ENCODE measurements at places on chromosomes 5 and 9.

GRCh38 chr9:121289772-121290370 is 21.9 kb downstream of the GSN start:
- no peak for DNase-seq

DNA sequence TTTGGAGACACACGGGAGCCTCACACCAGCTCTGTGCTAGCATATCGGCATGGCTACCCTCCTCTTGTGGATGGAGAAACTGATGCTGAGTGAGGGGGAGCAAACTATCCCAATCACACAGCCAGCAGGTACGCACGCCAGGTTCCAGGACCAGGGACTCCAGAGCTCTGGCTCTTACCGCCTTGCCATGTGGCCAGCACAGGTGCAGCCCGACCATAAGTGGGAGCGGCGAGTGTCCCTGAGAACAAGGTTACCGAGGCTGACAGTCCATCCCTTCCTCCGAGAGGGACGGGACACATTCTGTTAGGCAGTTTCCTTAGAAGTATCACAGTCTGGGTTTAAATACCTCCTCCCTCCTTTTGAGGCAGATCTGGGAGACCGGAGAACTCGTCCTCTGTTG is 86.0 kb downstream of the PAX5 start:
- DNase-seq = no peak

DNA sequence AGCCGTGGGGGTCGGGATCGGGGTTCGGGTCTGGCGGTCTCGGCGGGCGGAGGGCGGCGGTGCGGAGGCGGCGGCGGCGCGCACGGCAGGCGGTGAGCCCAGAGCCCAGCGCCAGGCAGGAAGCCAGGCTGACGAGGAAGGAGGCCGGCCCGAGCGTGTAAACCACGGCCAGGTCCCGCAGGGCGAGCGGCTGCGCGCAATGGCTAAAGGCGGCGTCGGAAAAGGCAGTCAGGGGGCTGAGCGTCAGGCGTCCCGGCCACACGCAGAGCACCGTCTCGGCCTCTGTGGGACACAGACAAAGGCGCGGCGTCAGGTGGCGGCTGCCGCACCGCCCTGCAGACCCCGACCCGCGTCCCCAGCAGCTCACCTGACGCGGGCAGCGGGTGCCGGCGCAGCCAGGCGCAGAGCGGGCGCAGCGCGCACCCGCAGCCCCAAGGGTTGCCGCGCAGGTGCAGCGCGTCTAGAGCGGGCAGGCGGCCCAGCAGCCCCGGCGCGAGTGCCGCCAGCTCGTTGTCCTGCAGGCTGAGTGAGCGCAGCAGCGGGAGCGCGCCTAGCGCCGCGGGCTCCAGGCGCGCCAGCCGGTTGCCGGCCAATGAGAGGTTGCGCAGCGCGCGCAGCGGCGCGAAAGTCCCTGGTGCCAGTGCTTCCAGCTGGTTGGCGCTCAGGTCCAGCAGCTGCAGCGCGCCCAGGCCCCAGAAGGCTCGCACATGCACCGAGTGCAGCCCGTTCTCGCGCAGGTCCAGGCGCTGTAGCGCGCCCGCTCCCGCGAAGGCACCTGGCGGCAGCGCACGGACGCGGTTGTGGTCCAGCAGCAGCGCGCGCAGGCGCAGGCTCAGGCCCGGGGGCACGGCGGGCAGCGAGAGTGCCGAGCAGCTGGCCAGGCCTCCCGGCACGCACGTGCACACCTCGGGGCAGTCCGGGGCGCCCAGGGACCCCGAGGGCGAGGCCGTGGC is 671 bp downstream of the LRRC26 start:
- peak; percentile 24 for DNase-seq

- DNase-seq = no peak
These were observed 310.2 kb upstream of the CTNND2 start for GRCh38 chr5:12214267-12215015.

DNA sequence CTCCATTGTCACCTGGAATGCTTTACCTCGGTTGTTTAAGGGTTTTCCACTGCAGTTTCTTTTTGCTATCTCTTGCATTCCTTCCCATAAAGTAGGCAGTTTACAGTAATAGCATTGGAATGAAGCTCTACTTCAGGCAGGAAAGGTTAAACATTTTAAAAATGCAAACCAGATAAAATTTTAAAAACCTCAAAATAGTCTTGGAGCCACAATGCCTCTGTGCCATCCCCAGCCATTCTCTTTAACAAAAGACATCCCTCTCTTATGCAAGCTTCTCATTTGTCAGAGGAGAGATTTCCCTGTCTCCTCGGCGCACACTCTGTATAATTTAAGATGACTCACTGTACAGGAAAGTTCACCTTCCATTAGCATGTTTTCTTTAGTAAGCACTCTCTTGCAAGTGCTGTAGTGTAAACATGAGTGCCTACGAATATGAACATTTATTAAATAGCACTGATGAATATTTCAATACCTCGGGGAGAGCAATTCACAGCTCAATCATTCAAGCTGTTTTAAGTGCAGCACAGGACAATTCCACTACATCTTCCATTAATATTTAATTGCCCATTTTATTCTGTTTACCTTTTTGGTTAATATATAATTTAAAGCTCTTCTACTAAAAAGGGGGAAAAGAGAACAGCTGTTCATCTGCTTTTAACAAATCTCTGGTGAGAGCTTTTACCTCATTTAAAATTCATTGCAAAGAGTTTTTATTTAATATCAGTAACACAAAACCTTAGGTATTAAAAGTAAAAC is 343.6 kb downstream of the SPATA31D1 start:
- DNase-seq = no peak

DNA sequence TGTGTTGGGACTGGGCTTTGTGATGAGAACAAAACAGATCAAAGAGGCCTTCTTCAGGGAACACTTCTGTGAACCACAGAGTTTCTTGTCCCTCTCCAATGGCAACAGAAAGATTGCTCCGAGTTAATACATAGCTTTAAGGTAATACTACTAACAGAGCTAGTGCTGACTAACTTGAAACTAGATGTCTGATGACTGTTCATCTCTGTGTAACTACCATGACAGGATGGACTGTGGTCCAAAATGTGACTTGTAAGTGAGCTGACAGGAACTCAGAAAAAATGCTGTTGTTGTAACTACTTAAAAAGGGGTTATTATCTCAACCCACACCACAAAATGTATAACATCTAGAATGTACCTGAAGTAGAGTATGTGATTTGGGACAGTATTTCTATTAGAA is 630.2 kb upstream of the DMAC1 start:
- no peak for DNase-seq

DNA sequence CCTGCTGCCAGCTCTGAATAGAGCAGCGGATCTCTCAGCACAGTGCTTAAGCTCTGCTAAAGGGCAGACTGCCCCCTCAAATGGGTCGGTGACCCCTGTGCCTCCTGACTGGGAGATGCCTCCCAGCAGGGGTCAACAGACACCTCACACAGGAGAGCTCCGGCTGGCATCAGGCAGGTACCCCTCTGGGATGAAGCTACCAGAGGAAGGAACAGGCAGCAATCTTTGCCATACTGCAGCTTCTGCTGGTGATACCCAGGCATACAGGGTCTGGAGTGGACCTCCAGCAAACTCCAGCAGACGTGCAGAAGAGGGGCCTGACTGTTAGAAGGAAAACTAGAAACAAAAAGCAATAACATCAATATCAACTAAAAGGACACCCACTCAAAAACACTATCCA is 131.6 kb downstream of the TMEM232 start:
- no peak for DNase-seq

DNA sequence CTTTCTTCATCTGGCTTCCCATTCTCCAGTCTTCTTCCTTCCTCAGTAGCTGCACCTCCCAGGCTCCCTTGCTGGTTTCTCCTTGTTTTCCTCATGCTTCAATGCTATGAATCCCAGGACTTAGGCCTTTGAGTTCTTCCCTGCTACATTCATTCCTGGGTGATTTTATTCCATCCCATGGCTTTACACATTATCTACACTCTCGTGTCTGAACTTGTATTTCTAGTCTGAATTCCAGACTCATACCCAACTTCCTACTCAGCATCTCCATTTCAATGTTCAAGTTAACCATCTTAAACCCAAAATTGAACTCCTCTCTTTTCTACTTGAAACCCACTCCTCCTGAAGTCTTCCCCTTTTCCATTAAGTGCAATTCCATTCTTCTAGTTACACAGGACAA is 20.0 kb downstream of the SLC24A2 start:
- no peak for DNase-seq

GRCh38 chr9:72540348-72540873 is 19.0 kb downstream of the TMC1 start:
- DNase-seq = no peak

DNA sequence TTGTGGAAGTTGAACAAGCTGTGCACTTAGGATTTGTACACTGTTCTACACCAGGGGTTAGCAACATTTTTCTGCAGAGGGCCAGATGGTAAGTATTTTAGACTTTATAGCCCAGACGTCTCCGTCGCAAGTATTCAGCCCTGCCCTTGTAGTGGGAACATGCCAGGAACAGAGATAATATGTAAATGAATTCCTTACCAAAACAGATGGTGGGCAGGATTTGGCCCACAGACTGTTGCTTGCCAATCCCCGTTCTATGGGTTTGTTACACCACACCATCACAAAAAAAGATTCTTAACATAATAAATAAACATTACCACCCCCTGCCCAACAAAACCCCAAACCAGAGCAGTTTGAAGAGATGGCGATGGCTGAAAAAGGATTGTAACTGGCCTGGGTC is 74.3 kb downstream of the AMBP start:
- DNase-seq = no peak

DNA sequence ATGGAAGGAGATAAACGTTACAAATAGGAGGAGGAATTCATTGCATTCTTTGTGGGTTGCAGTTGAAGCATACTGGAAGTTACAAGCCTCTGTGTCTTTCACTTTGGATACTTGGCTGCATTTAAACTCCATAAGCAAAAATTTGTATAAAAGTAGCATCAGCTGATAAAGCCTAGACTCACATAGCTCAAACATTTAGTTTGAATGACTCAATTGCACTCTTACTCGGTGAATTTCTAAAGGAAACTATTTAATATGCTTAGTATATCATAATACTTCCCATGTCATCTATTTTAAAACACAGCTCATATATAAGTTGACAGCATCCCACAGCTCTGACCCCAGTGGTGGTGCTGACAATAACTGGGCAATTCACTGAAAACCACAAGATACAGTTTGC is 596.6 kb upstream of the ZNF608 start:
- DNase-seq = no peak

DNA sequence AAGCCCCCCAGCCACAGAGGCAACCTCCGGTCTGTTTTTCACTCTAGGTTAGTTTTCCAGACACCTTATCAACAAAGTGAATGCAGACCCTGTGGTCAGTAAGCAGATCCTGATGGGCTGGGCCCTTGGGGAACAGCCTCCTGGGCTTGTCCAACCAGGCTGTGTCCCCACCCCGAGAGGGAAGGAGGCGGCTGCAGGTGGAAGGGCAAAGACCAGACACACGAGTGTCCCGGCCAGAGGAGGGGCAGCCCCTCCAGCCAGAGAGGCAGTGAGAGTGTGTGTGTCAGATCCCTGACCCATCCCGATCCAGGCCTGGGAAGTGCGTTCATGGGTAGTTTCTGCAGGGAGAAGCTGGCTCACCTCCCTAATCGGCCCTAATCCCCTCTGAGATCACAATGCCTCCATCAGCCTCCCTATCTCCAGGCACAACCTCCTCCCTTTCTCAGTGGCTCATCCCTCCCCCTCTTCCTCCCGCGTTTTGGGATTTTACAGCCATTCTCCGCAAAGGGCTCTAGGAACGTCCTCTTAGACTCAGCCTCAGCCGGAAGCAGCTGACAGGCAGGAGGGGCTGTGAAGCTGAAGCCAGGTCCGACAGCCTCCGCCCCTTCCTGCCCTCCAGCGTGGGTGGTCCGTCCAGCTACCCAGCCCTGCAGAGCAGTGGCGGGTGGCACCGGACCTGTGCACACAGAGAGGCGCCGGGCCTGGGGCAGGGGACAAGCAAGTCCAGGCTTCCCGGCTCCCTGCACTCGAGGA is 9.7 kb downstream of the SLC12A7 start:
- peak; percentile 28 for DNase-seq

DNA sequence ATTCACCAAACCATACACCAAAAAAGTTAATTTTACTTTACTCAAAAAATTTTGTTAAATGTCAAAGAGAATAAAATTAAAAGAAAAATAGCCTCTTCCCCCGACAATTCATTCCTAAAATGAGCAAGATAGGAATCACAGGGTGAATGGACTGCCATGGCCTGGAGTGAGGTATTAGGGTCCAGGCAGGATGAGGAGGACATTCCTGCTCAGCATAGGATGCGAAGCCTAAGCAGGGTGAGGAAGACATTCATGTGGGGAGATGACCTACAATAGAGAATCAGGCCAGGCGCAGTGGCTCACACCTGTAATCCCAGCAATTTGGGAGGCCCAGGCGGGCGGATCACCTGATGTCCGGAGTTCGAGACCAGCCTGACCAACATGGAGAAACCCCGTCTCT is 8.4 kb downstream of the NUDCD2 start:
- DNase-seq = no peak
